ENCODE measurements at places on chromosomes 12 and 14. TPM values are rescaled to one million over a fixed set of nuclear protein-coding genes. Genes with fewer than 3 reads are reported as not detected.

COCH gene
- total RNA-seq: 20.4 TPM

FSCB gene
- total RNA-seq: not detected

RD3L gene
- total RNA-seq: not detected

CLEC12A gene
- not detected for total RNA-seq

C14orf132 gene
- total RNA-seq: 4.3 TPM

COPS7A gene
- 48.5 TPM for total RNA-seq

TAS2R9 gene
- not detected for total RNA-seq

AQP2 gene
- not detected for total RNA-seq

CCDC38 gene
- 0.06 TPM for total RNA-seq

ANO4 gene
- total RNA-seq: not detected

Data from A549 treated with CpdA at 1 μM for 4 hours (cell line).